Gastroesophageal sphincter (tissue), 4 donors: ENCODE measurements at places on chromosomes 5 and 9. TPM values are rescaled to one million over a fixed set of nuclear protein-coding genes. Genes with fewer than 3 reads are reported as not detected.

Gene HAUS6
- 16.5 TPM for total RNA-seq

GRCh38 chr9:34206561-34206960 lies 27.7 kb downstream of the UBAP1 start:
- no peak for ATAC-seq

DNA sequence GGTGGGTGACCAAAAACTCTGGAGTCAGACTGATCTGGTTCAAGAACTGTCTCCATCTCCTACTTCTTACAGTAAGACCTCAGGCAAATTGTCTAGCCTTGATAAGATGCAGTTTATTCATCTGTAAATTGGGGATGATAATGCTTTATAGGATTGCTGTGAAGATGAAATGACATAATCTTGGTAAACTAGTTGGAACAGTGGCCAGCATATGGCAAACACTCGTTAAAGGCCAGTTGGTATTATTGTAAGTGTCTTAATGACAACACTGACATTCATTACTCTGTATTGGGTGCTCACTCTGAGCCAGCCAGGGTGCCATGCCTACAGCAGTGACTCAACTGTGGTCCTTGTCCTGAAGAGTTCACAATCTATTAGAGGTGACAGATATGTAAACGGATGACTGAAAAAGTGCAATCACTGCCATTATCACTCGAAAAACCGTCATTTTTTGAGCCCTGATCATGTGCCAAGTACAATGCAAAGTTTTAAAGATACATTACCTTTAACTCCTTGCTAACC lies 84.9 kb upstream of the HSPA9 start:
- no peak for ATAC-seq

DNA sequence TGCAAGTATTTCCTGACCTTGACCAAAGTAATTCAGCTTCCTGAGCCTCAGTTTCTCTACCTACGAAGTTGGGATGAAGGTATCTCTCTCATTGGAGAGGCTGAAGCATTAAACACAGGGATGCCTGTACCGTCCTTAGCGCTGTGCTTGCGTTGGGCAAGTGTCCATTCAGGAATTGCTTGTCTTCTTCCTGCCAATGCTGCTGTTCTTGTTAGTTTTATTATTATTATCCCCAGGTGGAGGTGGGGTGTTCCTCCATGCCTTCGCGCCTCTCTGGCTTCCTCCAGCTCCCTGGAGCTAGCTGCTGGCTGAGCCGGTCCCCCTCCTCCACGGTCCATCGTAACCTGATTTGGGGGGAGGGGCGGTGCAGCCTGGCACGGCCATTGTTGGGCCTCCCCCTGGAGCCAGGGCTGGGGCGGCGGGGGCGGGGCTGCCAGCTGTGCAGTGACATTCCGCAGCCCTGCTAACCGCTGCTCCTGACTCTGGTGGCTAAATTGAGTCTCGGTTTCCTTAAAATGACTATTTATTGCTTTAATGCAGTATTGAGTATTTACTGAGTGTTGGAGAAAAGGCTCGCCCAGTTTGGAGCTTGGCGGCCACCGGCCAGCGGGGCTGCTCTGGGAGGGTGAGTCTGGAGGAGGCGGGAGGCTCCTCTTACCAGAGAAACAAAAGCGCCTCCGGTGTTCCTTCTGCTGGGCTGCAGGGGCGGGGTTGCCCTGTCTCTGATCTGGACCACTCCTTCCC lies 51.3 kb downstream of the LMX1B start:
- ATAC-seq: no peak

DNA sequence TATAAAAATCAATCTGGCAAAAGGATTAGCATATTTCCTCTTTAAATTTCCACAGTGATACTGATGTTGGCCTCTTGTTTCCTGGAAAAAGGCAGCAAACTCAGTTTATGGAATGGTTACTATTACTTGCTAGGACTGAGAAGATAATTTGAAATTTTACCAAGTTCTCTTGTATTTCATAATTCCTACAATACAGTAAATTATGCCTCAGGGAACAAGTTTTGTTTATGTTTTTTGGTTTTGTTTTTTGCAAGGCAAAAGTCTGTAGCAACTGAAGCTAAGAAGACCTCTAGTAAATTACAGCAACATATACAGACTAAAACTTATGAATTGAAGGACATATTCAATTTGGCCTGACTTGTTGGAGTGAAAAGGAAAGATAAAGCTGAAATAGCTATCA lies 30.2 kb upstream of the SLCO6A1 start:
- ATAC-seq: no peak
